ENCODE measurements at places on chromosomes 1 and 21.

DNA sequence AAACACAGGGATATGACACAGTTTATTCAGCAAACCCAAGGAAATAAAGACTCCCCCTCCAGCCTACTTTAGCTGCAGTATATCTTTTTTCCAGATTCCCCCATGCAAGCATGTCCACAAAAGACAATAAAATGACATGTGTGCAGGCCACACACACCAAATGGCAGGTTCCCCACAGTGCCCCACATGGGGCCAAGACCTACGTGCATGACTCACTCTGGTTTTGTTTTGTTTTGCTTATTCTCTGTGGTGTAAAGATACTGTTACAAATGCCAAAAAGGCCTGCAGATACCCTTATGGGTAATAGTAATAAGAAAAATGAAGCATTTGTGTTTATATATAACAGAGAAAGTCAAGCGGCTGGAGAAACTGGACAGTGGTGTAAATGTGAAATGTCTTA is 71.6 kb downstream of the RD3 start:
- DNase-seq: no peak

GRCh38 chr21:15653710-15654109 is 76.1 kb upstream of the USP25 start:
- DNase-seq: no peak

- DNase-seq: no peak
Measured at GRCh38 chr1:54516249-54516920, 31.6 kb upstream of the ACOT11 start.

GRCh38 chr1:166153525-166154314 is 13.1 kb downstream of the FAM78B start:
- DNase-seq: no peak

- DNase-seq: no peak
Measured at GRCh38 chr1:204338997-204339396, 20.7 kb downstream of the PLEKHA6 start.

DNA sequence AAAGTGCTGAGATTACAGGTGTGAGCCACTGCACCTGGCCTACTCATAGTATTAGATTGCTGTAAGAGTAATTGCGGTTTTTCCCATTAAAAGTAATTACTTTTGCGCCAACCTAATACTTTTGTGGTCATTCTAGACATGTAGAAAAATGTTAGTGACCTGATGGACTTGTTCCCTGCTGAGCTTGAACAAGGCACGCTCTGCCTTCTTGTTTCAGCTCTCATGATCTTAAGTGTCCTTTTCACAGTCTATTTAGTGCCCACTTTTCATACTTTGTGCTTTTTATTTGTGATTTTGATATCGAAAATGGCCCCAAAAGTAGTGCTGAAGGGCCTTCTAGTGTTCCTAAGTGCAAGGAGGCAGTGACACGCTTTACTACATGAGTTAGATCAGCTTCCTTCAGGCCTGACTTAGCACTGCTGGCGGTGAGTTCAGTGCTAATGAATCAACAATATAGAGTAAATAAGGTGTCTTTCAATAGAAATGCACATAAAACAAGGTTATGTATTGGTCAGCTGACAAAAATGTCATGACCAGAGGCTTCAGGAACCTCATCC is 5.6 kb upstream of the RD3 start:
- no peak for DNase-seq

DNA sequence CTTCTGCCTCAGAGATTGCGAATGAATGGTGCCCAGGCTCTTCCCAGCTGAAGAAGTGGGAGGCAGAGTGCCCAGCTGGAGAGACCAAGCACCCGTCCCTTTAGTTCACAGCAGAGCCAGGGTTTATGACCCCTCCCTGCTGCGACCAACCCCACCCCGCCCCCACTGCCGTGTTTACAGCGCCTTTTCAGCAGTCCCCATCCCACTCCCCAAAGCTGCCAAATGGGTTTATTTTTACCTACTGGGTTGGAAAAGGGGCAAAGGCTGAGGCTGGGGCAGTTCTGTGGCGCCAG is 23.6 kb downstream of the DYRK3 start:
- no peak for DNase-seq

DNA sequence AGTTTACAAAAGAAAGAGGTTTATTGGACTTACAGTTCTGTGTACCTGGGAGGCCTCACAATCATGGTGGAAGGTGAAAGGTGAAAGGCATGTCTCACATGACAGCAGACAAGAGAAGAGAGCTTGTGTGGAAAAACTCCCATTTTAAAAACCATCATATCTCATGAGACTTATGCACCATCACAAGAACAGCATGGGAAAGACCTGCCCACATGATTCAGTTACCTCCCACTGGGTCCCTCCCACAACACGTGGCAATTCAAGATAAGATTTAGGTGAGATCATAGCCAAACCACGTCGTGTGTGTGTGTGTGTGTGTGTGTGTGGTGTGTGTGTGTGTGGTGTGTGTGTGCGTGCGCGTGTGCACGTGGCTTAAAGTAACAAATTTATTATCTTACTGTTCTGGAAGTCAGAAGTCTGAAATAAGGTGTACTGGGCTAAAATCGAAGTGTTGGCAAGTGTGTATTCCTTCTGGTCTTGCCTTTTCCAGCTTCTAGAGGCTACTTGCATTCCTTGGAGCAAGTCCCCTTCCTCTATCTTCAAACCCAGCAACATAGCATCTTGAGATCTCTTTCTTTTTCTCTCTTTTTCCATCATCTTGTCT is 48.1 kb upstream of the MPC2 start:
- no peak for DNase-seq

GRCh38 chr1:3779265-3779911 is 6.8 kb downstream of the SMIM1 start:
- no peak for DNase-seq

GRCh38 chr1:52032785-52033131 is 852 bp downstream of the KTI12 start:
- DNase-seq: no peak

GRCh38 chr1:18256282-18257235 is 149.0 kb downstream of the IGSF21 start:
- no peak for DNase-seq

GRCh38 chr1:228367798-228368791 is 38.5 kb downstream of the TRIM11 start:
- DNase-seq: no peak

- DNase-seq: peak; percentile 20
Measured at GRCh38 chr1:43274125-43274803, 4.5 kb downstream of the TMEM125 start.

DNA sequence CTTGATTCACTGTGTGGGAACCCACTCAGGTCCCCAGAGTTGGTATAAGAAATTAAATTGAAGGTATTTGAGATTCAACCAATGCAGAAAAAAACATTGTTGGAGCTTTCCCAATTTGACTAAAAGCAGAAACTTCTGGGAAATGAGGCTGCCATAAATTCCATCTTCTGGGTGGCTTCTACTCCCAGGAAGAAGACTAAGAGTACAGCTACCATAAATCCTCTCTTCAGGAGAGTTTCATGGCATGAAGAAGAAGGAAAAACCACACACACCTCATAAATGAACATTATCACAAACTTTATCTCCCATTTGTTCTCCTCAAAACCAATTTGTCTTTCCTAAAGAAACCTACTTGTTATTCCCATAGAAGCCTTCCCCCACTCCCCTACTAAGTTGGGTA is 283.9 kb downstream of the DPYD start:
- DNase-seq: no peak

DNA sequence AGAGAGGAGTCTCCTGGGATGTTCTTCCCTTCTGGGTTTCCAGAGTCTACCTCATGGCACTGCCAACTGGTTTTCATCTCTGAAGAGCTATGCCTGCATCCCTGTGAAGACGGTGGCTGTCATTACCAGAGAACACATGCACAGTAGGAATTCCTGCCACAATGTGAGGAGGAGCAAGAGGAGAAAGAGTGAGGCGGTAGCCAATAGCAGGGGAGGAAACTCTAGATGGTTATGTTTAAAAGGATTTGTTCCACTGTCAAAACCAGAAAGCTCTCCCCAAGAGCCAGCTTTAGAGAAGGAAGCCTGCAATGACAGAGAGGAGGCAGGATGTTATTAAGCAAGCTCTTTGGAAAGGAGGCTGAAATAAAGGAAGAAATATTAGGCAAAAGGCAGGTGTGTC is 12.3 kb downstream of the LMX1A start:
- DNase-seq: no peak

DNA sequence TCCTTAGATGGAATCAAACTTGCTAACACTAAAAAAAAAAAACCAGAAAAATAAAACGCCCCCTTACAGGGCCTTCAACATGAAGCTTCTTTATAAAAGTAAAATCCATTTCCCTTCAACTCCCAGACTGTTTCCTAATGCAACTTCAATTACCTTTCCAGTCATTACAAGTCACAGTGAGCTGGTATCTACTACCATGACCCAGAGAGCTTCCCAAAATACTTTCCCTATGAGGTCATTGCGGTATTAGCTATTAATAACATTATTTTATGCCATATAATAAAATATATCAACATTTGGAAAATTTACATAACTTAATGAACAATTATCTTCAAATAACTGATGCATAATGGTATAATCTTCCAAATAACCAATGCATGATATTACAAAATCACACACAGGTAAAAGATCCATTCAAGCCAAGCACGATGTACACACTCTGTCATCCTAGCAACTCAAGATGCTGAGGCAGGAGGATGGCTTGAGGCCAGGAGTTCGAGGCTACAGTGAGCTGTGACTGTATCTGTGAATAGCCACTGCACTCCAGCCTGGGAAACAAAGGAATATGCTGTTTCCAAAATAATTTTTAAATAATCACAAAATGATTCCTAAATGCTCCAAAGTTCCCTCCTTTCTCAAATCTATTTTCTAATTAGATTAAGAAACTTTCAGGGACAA is 24.1 kb downstream of the EIF4G3 start:
- no peak for DNase-seq

DNA sequence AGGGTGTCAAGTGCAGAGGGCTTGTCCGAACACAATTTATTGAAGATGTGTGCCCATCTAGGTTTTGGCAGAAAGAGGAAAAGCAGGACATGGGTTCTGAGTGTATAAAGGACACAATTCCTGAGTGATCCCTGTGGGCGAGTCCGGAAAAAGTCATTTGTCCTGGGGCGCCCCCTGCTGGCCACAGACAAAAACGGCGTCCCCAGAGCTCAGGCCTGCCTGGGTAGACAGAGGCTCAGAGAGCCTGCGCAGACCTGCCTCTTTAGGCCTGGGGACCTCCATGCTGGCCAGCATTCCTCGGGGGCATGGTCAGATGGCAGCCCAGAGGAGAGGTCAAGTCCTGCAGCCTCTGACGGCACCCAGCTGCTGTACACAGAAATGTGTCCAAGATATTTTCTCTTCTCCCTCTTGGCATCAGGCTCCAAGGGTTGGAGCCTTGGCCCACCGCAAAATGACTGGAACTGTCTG is 65.5 kb upstream of the LRP8 start:
- peak; percentile 27 for DNase-seq

DNA sequence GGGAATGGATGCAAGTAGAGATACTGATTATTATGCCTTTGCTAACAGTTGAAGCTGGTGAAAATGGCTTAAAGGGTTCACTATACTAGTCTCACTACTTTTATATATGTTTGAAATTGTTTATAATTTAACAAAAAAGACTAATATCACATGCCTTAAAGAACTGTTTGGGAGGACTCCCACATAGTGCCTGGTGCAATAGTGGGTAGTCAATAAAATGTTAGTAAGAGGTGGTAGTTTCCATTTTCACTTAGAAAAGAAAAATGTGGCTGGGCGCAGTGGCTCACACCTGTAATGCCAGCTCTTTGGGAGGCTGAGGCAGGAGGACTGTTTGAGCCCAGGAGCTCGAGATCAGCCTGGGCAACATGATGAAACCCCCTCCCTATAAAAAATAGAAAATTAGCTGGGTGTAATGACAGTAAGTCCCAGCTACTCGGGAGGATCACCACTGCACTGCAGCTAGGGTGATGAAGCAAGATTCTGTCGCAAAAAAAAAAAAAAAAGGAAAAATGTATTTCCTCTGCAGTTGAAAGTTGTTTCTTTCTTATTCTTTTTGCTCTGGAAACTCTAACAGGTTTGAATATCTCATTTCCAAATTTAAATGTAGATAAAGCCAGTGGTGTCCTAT is 24.5 kb downstream of the C21orf91 start:
- no peak for DNase-seq

GRCh38 chr1:45009956-45010854 is 919 bp downstream of the HECTD3 start:
- DNase-seq: no peak

DNA sequence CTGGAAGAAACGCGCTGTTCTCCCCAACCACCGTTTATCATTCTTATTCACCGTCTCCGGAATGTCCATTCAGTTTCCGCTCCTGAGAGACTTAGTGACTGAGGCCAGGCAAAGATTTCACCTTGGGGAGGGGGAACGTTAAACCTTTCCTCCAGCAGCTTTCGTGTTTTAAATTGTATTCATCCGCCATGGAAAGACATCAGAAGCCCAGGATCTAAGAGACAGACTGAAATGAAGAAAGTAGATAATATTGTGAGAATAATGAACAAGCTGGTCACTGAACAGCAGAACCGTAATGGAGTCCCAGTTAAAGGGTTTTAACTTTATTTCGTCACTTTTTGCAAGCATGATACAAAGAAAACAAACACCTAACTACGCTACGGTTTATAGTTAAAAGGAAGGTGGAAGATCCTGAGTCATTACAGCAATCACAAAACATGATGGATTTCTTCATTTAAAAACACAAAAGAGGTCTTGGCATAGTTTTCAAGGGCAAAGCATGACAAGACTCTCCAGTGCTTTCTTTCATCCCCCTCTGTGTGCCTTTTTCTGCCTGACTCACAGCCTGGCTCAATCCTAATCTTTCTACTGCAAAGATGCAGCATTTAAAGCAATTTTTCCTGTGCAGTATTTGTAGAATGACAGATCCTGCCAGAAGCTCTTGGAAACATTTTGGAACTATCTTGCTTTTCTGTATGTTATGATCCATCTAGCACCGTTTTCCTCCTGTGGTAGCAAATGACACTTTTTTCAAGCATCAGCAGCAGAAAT is 722 bp upstream of the SLC19A2 start:
- no peak for DNase-seq

DNA sequence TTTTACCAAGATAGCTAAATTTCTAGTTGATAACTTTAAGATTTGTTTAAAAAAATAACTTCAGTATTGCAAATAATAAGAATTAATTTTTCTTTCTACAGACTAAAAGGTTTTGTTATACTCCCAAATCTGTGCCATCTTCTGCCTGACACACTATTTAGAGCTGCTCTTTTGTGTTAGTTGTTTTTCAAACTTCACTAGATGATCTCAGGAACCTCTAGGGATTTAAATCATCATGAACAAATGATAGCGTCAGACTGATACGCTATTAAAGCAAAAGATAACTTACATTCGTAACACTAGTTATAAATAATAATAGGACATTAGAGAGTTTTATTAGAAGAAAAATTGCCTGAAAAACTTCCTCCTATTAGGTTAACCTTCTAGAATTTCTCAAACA is 243.1 kb upstream of the CXADR start:
- no peak for DNase-seq

GRCh38 chr1:197663162-197663953 is 111.9 kb downstream of the DENND1B start:
- no peak for DNase-seq

Data from T-cell (primary cell).